Left lung (tissue), 14 donors: ENCODE measurements at places on chromosomes 3 and 15. TPM values are rescaled to one million over a fixed set of nuclear protein-coding genes. Genes with fewer than 3 reads are reported as not detected.

Gene WDR76
- 8.6 TPM for total RNA-seq

DNA sequence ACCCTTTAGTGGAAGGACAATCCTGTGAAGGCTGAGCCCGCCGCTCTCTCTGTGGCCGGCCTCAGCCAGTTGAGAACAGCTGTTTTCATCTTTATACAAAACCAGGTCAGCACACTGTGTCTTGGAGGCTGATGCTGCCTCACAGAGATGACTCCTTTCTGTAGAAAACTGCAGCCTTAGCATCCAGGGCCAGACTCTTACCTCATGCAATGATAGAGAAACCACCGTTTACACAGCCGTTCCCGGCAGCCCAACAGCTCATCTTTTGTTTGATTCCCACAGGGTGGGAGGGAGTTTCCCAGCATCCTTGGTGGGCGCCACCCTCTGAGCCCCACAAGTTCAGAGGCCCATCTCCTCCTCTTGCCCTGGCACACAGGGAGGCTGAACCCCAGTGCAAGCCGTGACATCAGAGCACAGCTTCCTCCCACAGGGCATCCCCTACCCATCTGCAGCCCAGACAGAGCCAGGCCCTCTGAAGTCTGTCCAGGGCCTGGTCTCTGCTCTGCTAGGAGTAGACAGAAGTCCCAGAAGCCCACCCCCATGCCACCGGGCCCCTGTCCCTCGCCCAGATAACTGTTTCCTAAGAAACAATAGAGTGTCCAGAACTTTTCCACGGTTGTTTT, 105.0 kb downstream of the LRRK1 start:
- DNase-seq: peak; percentile 79

DNA sequence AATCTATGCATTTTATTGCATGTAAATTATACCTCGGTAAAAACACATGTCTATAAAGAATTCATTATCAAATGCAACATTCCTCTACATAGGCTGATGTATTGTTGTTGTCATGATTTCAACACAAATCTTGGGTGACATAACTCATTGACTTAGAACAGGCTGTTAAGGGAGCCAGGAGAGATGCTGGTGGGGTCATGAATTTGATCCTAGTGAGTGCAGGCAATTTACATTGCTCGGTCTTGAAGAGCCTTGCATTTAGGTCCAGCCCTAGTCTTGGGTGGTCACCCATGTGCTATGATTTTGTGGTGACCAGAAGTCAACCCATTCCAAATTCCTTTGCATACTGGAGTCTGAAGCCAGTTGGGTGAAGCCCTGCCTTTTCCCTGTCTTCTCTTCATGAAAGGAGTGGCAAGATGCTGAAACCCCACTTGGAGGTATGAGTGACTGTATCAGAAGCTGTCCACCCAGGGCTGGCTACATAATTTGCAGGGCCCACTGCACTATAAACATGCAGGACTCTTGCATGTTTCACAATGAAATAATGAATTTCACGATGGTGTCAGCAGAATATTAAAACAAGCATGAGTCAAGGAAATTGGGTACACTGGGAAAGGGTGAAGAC, 59.2 kb downstream of the RPLP1 start:
- DNase-seq: no peak

Gene KCNMB2
- 1.4 TPM for total RNA-seq

DNA sequence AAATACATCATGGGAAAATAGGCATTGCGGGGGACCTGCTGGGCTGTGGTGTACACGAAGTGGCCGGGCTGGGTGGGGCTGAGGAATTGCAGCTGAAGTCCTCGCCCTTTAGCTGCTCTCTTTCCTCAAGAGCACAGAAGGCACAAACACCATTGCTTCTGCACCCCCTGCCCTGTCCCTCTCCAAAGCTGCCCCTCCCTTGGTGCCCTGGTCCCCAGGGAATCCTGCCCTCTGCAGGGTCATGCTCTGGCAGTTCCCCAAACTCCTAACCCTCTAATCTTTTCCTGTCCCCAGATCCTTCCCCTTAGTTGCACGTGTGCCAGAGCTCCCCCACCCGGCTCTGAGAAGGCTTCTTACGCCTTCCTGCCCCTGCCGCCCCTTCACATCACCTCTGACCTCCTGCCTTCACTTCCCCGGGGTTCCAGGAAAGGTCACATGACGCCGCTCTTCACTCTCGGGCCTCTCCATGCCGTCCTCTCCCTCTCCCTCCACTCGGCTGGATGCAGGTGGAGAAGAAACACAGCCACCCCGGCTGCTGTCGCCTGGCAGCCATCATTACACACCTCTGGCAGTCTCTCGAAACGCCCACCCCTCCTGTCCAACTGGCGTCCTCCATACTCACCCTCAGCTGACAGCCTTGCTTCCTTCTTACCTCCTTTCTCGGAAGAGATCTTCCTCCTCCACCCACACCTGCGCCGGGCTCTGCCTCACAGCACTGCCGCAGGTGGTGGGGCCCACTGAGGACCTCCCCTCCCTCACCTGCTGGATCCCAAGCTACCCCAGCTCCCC, 6.9 kb upstream of the PCSK6 start:
- DNase-seq: no peak

GRCh38 chr3:127975153-127976029, 60.4 kb downstream of the KBTBD12 start:
- DNase-seq: no peak

Gene ZPLD1
- total RNA-seq: 0.26 TPM

GRCh38 chr15:46892621-46893160, 824.6 kb upstream of the SEMA6D start:
- DNase-seq: no peak

GRCh38 chr3:113551820-113552219, 19.5 kb downstream of the SIDT1 start:
- DNase-seq: no peak

- DNase-seq: no peak
Observed at GRCh38 chr3:38149708-38150107, 11.2 kb downstream of the MYD88 start.

GRCh38 chr15:49410641-49411040, 12.4 kb upstream of the FGF7 start:
- no peak for DNase-seq

GRCh38 chr15:40053831-40054604, 15.0 kb upstream of the SRP14 start:
- no peak for DNase-seq

DNA sequence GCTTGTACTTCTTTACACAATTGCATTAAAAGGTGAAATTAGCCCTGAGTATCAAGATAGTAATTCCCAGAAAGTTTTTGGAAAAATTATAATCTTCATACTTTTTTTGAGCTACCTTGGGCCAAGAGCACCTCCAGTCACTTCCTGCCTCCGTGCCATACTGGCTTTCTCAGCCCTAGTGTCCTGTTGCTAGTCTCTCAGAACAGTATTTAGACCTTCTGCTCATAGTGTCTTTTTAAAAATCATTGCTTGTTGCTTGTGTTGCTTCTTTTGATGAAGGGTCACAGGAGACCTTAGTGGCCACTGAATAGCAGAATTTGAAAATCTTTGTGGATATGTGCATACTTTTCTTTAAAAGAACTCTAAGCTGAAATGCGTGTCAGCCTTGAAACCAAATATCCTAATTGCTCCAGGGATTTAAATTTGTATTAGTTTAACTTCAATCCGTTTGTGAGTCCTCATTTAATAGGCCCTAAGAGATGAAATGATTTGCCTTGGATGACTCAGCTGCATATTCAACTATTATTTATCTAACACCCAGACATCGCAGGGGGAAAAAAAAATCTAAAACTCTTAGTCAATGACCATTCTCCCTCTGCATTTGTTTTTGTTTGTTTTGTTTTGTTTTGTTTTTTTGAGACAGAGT, 29.1 kb upstream of the LXN start:
- no peak for DNase-seq

GRCh38 chr15:84749111-84749991, 959 bp downstream of the ZNF592 start:
- peak; percentile 45 for DNase-seq

Gene RARRES1
- 131 TPM for total RNA-seq
